Hematopoietic multipotent progenitor cell (in vitro differentiated cells): ENCODE measurements at places on chromosomes 3 and 15. TPM values are rescaled to one million over a fixed set of nuclear protein-coding genes. Genes with fewer than 3 reads are reported as not detected.

PPP1R14D gene
- not detected for total RNA-seq

CLRN1 gene
- total RNA-seq: not detected

RPL14 gene
- total RNA-seq: 343 TPM

CAV3 gene
- total RNA-seq: not detected

DAPK2 gene
- total RNA-seq: 0.81 TPM

MYO5C gene
- 41.2 TPM for total RNA-seq

CNBP gene
- total RNA-seq: 200 TPM

SPG21 gene
- 49.5 TPM for total RNA-seq

KIF7 gene
- total RNA-seq: 13.2 TPM

SHC4 gene
- 0.81 TPM for total RNA-seq
